Nucleus accumbens (tissue), 56 donors: ENCODE measurements at places on chromosomes 13 and 19.

- DNase-seq = no peak
Measured at GRCh38 chr19:30263830-30264381, 108.3 kb upstream of the ZNF536 start.

DNA sequence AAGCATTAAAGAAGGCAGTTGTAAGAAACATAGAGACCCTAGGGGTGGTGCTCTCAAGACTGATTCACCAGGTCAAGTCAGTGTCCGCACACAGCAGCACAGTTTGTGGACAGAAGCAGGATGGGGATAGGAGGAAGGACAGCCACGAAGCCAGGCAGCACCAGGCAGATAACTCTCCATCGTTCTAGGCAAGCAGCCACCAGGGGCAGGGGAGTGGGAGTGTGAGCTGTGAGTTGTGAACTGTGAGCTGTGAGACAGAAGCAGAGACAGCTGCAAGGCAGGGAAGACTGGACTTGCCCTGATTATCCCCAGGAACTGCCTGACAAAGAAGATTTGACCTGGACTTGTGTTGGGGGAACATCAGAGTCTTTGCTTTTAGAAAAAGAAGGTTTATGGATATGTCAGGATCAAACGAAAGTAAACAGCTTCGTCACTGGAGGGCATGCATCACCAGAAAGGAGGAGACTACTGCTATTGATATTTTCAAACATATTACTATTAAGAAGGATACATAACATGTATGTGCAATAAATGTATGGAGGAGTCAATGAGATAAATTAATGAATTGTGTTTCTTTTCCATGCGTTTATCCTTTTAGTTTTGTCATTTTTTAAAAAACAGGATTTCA lies 286.1 kb downstream of the IRS2 start:
- DNase-seq = no peak

DNA sequence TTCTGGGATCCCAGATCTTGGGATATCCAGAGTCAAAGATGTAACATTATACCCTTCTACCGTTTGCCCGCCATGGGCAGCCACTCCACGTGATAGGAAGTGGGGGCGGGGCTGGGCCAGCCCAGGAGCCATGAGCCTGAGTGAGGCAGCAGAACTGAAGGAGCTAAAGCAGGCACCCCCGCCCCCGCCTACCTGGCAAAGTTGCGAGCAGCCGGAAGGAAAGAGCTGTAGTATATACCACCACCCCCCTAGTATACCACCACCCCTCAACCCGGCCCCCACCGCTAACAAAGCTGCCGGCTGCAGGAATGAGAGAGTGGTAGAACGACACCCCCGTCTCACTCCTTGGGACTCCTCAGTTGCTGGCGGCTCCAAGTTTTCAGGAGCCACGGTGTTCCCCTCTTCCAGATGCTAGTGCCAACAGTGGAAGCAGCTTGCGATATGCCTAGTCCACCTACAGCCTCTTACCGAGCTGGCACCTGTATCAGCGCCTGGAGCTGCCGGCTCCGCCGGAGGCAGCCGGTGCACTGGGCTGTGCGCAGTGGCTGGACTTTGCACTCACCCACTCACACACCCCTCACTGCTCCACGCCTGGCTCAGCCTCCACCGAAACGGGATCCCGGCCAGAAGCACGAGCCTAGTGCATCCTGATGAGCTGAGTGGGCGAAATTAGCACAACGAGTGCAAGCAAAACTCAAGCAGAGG lies 230.7 kb upstream of the PRR20A start:
- DNase-seq = no peak

DNA sequence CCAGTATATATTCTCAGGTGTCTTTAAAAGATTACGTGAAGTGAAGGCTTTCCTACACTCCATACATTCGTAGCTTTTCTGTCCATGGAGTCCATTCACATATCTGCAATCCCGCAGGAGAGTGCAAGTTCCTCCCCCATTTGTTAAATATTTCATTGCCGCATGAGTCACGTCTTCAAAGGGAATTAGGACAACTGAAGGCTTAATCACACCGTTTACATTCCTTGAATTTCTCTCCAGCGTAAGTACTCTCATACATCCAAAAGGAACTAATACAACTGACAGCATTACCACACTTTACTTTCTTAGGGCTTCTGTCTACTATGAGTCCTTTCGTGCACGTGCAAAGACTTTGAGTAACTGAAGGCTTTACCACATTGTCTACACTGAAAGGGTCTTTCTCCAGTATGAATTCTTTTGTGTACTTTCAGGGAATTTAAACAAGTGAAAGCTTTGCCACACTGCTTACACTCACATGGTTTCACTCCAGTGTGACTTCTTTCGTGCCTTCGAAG lies 29.0 kb upstream of the ZNF564 start:
- DNase-seq = no peak

- no peak for DNase-seq
Measured at GRCh38 chr13:114102131-114102520, 30.3 kb downstream of the RASA3 start.

DNA sequence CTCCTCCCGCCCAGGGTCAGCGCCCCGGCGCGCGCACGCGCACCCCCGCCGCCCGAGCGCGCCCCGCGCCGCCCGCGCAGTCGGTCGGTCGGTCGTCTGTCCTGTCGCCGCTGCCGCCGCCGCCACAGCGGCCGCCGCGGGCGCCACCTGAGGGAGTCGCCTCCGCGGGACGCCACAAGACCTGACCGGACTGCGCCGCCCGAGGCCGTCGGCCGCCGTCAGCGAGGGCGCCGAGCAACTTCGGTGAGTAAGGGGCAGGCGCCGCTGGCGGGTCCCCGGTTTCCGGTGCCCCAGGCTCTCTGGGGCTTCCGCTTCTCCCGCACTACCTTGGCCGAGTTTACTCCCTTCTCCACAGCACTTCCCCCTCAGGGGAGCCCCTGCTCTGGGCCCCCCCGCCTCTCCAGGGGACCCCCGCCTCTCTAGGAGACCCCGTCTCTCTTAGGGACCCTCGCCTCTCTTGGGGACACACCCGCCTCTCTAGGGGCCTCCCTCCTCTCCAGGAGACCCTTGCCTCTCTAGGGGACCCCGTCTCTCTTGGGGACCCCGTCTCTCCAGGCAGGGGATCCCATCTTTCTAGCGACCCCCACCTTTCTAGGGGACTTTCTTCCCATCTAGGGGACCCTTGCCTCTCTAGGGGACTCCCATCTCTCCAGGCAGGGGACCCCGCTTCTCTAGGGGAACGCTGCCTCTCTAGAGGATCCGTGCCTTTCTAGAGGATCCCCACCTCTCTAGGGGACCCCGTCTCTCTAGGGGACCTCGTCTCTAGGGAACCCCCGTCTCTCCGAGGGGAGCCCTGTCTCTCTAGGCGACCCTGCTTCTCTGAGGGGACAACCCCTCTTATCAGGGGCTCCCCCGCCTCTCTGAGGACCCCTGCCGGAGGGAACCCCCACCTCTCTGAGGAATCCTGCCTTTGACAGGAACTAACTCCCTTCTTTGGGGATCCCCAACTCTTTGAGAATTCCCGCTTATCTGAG lies 19.3 kb upstream of the GATAD2A start:
- DNase-seq = no peak

GRCh38 chr13:33053397-33054066 lies 37.3 kb downstream of the KL start:
- DNase-seq = no peak

GRCh38 chr13:58300974-58301681 lies 669.6 kb downstream of the PCDH17 start:
- DNase-seq = no peak

- no peak for DNase-seq
Measured at GRCh38 chr13:94139393-94139995, 340.0 kb downstream of the DCT start.

DNA sequence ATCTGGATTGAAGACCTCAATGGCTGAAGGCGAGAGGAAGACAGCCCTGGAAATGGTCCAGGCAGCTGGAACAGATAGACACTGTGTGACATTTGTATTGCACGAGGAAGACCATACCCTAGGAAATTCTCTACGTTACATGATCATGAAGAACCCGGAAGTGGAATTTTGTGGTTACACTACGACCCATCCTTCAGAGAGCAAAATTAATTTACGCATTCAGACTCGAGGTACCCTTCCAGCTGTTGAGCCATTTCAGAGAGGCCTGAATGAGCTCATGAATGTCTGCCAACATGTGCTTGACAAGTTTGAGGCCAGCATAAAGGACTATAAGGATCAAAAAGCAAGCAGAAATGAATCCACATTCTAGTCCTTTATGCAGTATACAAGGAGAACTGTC lies 1.2 kb downstream of the POLR1D start:
- DNase-seq = no peak

GRCh38 chr19:41890936-41891335 lies 8.0 kb downstream of the ARHGEF1 start:
- DNase-seq = no peak

- DNase-seq = peak; percentile 97
Measured at GRCh38 chr19:45091031-45091923, 1.7 kb upstream of the PPP1R37 start.

DNA sequence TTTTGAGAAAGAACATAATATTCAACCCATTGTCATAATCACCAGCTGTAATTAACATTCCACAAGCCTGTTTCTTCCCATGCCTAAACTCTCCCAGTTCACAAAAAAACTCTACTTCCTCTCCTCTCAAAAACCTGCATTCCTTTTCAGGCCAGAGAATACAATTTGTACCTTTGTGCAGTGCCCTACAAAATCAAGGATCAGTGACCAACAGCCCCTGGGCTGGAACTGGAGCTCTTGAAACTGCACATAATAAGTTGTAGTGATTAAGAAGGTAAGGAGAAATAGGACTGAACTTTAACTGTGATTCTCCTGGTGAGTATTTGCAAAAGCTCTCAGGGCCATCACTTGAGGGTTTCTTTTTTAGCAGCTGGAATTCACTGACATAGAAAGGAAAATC lies 472.7 kb downstream of the RFC3 start:
- no peak for DNase-seq

- DNase-seq = no peak
Measured at GRCh38 chr13:44416301-44416700, 42.7 kb downstream of the SERP2 start.

GRCh38 chr19:30890033-30890432 lies 459.2 kb downstream of the TSHZ3 start:
- DNase-seq = no peak

GRCh38 chr13:98559169-98559568 lies 17.7 kb downstream of the STK24 start:
- no peak for DNase-seq

- DNase-seq = no peak
Measured at GRCh38 chr19:10797541-10798256, 38.3 kb downstream of the TMED1 start.

DNA sequence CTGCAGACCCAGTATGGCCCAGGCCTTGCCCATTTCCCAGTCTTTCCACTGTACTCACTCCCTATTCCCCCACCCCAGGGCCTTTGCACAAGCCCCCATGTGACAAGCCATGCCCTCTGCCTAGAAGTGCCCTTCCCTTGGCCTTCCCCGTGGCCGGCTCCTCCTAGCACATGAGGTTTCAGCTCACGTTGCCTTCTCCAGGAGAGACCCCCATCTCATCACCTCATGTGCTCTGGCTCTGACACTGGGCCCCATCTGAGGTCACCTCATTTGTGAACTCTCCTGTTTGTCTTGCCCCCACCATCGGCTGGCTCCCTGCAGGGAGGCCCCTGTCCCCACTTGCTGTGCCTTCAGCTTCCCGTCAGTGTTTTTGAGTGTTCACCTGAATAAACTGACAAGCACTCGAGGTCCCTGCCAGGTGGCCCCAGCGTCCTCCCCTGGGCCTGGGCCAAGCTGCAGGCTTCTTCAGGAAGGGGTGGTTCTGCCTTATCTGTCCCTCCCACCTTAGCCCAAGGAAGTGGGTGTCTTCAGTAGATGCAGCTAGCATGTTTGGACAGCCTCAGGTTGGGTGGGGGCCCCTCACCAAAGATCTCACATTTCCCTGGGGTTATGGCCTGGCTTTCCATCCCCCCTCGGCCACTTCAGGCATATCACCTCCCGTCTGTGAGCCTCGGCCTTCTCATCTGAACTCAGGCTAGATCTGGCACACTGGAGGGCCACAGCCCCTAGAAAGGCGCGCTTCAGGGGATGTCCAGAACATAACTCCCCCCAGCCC lies 3.8 kb upstream of the SLC25A42 start:
- DNase-seq = no peak

- DNase-seq = no peak
Measured at GRCh38 chr19:1307320-1307719, 21.6 kb downstream of the EFNA2 start.

DNA sequence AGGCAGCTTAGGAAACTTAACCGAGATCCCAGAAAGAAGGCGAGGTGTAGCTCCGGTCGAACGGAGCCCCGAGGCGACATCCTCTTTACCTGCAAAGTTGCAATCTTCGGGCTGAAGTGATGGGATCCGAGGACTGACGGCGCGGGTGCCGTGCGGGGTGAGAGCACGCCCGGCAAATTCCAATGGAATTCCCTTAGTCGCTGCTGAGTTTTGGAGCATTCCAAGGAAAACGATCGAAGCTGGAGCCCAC lies 141 bp downstream of the TRPC4 start:
- DNase-seq = no peak

DNA sequence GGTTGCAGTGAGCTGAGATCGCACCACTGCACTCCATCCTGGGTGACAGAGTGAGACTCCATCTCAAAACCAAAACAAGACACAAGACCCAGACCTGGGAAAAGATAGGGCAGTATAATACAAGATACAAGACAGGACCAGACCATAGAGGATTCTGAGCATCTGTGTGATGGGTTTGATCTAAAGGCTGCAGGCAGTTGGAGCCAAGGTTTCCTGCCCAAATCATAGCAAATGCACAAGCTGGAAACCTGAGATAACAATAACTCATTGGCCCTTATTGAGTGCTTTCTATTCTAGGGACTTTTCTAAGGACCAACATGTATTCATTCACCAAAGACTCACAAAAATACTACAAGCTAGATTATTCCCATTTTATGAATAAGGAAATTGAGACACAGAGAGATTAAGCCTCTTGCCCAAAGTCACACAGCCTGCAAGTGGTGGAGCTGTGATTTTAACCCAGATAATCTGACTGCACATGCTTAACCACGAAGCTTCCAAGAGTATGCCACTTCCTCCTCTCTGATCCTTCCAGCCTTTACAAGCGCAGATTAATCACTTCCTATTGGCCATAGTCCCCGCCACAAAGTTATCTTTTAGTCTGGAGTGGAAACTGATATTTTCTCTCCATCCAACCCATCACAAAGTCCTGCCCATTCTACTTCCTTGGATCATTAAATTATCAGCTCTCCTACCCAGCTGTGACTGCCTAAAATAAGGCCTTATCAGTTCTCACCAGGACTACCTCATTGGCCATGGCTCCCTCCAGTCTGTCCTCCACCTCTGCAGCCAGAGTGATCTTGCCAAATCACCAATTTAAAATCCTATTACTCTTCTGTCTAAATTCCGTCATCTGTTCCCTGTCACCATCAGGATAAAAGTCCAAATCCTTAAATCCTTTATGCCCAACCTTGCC lies 147.2 kb downstream of the FLT1 start:
- no peak for DNase-seq

GRCh38 chr13:37595162-37595561 lies 3.4 kb downstream of the POSTN start:
- no peak for DNase-seq

- no peak for DNase-seq
Measured at GRCh38 chr19:55251341-55252081, 7.3 kb downstream of the PPP6R1 start.

GRCh38 chr13:100536643-100537180 lies 51.9 kb downstream of the GGACT start:
- no peak for DNase-seq
